ENCODE measurements at places on chromosomes 5 and 9. TPM values are rescaled to one million over a fixed set of nuclear protein-coding genes. Genes with fewer than 3 reads are reported as not detected.

- DNase-seq, result no peak
These were observed 13.0 kb upstream of the CAMSAP1 start for GRCh38 chr9:135920256-135920930.

DNA sequence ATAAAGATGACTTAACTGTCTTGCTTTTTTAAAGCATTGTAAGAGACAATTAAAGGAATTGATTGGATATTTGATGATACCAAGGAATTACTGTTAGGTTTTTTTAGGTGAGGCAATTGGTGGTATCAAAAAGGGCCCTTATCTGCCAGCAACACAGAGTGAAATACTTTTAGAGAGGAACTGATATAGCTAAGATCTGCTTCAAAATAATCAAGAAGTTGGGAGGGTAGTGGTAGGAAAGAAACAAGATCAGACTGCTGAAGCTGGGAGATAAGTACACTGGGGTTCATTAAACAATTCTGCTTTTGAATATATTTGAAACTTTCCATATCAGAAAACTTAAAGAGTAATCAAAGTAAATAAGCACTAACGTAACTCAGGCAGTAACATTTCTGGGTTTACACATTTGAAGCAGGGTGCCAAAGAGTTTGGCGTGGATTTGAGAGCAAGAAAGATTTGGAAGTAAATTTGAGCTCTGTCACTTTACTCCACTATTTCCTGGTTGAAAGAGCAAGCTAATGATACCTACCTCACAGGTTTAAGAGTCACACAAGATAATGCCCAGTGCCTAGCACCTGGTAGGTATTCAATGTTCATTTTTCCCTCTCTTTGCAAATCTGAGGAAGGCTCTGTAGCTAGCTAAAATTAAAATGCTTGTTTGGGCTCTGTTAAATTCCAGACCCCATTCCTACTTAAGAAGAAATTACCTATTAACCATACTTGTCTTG lies 6.9 kb downstream of the ERMP1 start:
- no peak for DNase-seq

GRCh38 chr9:37292896-37293295 lies 129.6 kb upstream of the GRHPR start:
- no peak for DNase-seq

DNA sequence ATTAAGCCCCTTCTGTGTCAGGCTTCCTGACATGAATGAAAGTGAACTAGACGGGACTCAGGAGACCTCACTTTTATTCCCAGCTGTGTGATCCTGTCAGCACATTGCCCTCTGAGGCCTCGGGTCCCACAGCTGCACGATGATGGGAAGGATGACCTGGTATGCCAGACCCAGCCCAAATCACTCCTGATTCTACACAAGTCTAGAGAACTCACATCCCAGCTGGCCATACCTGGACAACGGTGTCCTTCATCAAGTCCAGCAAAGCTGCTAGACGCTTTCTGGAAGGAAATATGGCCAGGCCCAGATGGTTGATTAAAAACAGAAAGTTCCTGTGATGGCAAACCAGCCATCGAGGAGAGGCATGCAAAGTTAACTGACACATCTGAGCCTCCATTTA lies 118.0 kb upstream of the FSTL4 start:
- no peak for DNase-seq

- no peak for DNase-seq
These were observed at the start of gene MAMDC4 for GRCh38 chr9:136851941-136852663. Gene MAMDC4, plus strand, starts transcription at chr9:136852346. Its CDS starts 71 bp downstream, at chr9:136852417.

DNA sequence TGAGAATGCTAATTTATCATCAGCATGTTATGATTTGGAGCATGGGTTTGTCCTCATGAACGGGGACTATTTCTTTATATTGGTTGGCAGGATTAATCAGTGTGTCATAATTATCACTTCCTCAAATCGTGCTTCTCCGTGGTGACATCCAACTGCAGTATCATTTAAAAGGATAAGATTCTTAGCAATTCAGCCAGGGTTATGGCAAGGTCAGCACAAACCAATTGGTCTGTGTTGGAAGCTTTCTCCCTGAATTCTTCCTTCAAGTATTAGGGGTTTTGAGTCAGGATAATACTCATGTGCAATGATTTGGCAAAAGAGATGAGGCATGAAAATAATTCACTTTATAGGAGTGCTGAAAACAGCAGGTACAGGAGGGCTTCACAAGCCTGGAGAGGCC lies 5.5 kb upstream of the CAMLG start:
- DNase-seq, result no peak

GRCh38 chr9:90801241-90801972 lies at the start of gene SYK:
Gene SYK, plus strand, starts transcription at chr9:90801819. Its CDS starts 42,080 bp downstream, at chr9:90843899.
- DNase-seq, result no peak

- no peak for DNase-seq
These were observed 16.2 kb downstream of the NSUN2 start for GRCh38 chr5:6616632-6617031.

DNA sequence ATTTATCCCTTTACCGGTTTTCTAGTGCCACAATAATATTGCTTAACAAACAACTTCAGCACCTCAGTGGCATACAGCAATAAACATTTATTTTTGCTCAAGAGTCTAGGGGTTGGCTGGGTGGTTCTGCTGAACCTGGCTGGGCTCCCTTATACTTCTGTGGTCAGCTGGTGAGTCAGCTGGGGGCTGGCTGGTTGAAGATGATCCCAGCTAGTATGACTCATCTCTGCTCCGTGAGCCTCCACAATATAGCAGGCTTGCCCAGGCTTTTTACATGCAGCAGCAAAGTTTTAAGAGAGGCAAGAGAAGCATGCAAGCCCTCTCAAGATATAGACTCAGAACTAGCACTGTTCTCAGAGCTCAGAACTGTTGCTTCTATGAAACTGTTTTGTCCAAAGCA lies 523.5 kb upstream of the CLINT1 start:
- no peak for DNase-seq

DNA sequence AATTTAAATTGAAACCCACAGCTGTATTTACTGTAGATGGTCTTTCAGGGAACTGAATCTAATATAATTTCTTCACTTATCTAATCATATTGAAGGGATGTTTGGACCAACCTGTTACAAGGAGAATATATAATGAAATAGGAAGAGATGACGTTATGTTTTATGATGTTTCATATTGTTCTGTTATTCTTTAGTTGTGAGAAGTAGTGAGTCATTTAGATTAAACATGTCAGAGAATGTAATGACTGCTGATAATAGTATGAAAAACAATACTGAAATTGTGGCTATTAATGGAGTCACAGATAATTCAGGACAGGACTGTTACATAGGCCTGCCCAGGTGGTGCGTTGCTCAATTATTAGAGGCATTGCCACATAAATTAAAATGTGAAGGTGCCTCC lies 1993.4 kb downstream of the EFNA5 start:
- no peak for DNase-seq

DNA sequence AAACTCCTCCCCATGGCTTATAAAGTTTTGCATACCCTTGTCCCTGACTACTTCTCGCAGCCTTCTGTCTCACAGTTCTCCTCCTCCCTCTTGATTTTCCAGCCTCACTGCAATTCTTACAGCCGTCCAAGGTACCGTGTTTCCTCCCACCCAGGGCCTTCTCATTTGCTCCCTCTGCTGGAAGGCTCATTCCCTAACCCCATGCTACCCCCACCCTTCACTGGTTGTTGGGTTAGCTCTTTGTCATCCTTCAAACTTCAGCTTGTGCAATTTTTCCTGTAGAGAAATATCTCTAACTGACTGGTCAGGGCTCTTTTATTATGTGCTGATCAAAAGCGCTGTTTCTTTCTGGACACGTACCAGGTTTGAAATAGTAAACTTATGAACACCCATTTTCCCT lies 329.2 kb downstream of the EBF1 start:
- no peak for DNase-seq

Gene SLC23A1
- total RNA-seq, result 0.77 TPM

Gene GPR150
- 1.2 TPM for total RNA-seq

Gene MSX2
- total RNA-seq, result not detected

Gene LCN9
- total RNA-seq, result not detected

Data from activated CD4-positive, alpha-beta T cell treated with anti-CD3 and anti-CD28 coated beads, Interleukin-2, amount 10 ng/mL, durations not matched to agents 7 days and 5 days (primary cell).